ENCODE measurements at places on chromosomes 16 and 17. TPM values are rescaled to one million over a fixed set of nuclear protein-coding genes. Genes with fewer than 3 reads are reported as not detected.
A peak's percentile ranks its signal among the peaks of the same experiment; 100 is the strongest.

Gene NACA2
- total RNA-seq = not detected

- no peak for DNase-seq
- no peaks in the 10 kb centered on the region for H3K36me3 ChIP-seq
- H3K4me3 ChIP-seq = no peak overlapping the region
These were observed 79.7 kb downstream of the KSR1 start for GRCh38 chr17:27535975-27536374.

DNA sequence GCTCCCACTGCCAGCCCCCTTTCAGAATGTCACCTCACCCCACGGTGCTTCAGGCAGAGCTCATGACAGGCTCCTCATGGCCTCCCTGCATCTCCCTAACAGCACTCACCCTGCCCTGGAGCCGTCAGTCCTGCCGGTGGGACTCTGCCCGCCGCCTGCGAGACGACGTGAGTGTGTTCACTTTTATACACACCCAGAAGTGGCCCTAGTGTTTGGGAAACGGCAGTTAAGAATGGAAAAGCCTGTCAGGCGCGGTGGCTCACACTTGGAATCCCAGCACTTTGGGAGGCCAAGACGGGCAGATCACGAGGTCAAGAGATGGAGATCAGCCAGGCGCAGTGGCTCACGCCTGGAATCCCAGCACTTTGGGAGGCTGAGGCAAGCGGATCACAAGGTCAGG is 12.3 kb upstream of the CYTH1 start:
- no peak overlapping the region for H3K4me3 ChIP-seq
- peaks cover 60% of the 10 kb centered on the region for H3K36me3 ChIP-seq
- no peak overlapping the region for H3K27ac ChIP-seq
- DNase-seq = no peak

Gene BCKDK
- total RNA-seq = 62.8 TPM

Gene PPP1R27
- not detected for total RNA-seq

GRCh38 chr16:27920391-27920891 is 143.1 kb downstream of the GSG1L start:
- H3K36me3 ChIP-seq = no peaks in the 10 kb centered on the region
- H3K27ac ChIP-seq = no peak overlapping the region
- H3K4me1 ChIP-seq = no peaks in the 10 kb centered on the region
- no peak overlapping the region for H3K4me3 ChIP-seq
- DNase-seq = no peak

DNA sequence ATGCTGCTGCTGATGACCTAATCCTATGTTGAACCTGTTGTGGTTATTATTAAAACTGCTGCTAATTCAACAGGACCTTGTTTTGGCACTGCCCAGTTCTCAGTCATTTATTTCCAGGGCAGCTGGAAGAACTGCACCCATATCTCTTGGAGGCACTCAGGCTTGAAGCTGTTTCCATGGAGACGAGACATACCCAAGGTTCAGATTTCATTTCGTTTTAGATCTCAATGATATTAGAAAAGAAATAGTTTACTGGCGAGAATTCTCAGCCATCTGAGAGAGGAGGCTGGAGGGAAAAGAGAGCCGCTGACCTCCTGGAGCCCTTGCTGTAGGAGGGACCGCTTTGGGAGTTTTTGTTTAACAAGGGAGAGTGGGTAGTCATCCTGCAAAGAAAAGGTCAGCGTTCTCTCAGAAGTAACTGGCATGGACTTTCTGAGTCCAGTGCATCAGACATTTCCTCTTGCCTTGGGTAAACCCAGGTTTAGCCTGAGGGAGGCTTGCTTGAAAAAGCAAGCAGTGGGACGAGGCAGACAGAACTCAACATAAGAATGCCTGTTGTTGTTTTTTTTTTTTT is 75.4 kb downstream of the YPEL2 start:
- no peaks in the 10 kb centered on the region for H3K27me3 ChIP-seq
- peaks cover 24% of the 10 kb centered on the region for H3K4me1 ChIP-seq
- H3K36me3 ChIP-seq = peaks cover 46% of the 10 kb centered on the region
- peak overlapping the region; percentile 64 for H3K27ac ChIP-seq
- DNase-seq = no peak

DNA sequence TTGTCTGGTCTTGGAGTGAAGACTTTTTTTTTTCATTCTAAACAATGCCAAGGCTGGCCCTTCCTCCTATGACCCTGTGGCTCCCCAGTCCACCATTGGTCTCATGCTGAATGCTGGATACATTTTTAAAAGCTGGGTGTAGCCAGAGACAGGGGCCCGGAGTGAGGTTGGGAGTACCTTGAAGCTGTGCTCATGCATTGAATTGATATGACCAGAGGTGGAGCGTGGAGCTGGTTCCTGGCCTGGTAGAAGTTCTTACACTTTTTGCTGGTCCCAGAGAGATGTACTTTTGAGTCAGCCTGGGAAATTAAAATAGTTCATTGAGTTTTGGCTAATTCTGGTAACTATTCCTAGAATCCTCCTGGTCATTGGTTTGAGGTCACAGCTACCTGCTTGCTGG is 83.6 kb downstream of the CMIP start:
- H3K36me3 ChIP-seq = no peaks in the 10 kb centered on the region
- H3K4me1 ChIP-seq = peaks cover 16% of the 10 kb centered on the region
- H3K27ac ChIP-seq = no peak overlapping the region
- no peak overlapping the region for H3K4me3 ChIP-seq
- no peak for DNase-seq

DNA sequence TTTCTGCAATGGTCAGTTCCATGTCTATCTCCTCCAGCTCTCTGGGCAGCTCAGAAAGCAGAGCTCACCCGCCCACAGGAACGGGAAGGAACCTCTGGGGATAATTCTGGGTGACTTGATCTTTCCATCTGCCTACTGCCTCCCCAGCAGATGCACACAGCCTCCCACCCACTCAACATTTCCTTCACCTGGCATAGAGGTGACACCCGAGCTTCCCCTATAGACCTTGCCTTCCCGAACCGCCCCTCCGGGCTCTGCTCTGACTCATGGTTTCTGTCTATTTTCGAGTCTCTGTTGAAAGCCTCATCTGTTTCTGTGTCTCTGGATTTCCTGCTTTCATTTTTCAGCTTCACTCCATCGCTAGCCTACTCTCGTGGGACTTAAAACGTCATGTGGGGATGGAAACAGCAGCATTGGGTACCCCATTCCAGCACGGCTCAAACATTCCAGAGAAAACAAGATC is 11.4 kb downstream of the GGA3 start:
- H3K27me3 ChIP-seq = no peaks in the 10 kb centered on the region
- no peak for DNase-seq
- peak overlapping the region; percentile 77 for H3K27ac ChIP-seq
- peaks cover 27% of the 10 kb centered on the region for H3K4me1 ChIP-seq
- peaks cover 30% of the 10 kb centered on the region for H3K36me3 ChIP-seq

DNA sequence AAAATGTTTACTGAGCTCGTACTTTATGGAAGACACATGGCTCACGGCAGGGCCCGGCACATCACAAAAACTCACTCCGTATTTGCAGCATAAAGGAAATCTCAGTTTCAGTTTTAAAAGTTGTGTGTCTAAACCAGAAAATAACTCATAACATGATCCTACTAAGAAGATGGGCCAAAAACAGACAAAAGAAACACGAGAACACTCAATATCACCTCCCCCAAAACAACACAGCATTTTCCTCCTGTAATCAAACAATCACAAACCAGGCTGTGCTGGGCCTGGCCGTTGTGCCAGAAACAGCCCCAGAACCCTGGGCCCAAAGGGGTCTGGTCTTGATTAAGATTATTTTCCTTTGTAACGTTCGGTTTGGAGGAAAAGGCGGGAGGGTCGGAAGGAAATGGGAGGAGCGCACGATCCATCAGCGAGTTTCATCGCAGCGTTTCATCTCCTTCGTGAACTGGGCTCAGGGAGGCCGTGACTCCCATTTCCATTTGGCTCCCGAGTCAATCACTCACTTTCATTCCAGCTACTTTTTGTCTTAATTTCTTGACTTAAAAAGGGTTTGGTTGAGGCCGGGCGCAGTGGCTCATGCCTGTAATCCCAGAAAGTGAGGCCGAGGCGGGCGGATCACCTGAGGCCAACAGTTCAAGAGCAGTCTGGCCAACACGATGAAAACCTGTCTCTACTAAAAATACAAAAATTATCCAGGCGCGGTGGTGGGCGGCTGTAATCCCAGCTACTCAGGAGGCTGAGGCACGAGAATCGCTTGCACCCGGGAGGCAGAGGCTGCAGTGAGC is 61.4 kb downstream of the NXN start:
- H3K27ac ChIP-seq = peak overlapping the region; percentile 74
- H3K4me3 ChIP-seq = peak overlapping the region; percentile 4
- H3K27me3 ChIP-seq = no peaks in the 10 kb centered on the region
- H3K4me1 ChIP-seq = peaks cover 43% of the 10 kb centered on the region

GRCh38 chr16:26598061-26598460 is 468.7 kb upstream of the C16orf82 start:
- H3K4me3 ChIP-seq = no peak overlapping the region
- no peak for DNase-seq
- H3K4me1 ChIP-seq = no peaks in the 10 kb centered on the region
- no peaks in the 10 kb centered on the region for H3K27me3 ChIP-seq
- no peaks in the 10 kb centered on the region for H3K36me3 ChIP-seq

- no peaks in the 10 kb centered on the region for H3K36me3 ChIP-seq
- no peak overlapping the region for H3K4me3 ChIP-seq
- DNase-seq = no peak
- no peak overlapping the region for H3K27ac ChIP-seq
- H3K4me1 ChIP-seq = peaks cover 15% of the 10 kb centered on the region
These were observed 22.1 kb downstream of the MPP3 start for GRCh38 chr17:43810823-43811222.

DNA sequence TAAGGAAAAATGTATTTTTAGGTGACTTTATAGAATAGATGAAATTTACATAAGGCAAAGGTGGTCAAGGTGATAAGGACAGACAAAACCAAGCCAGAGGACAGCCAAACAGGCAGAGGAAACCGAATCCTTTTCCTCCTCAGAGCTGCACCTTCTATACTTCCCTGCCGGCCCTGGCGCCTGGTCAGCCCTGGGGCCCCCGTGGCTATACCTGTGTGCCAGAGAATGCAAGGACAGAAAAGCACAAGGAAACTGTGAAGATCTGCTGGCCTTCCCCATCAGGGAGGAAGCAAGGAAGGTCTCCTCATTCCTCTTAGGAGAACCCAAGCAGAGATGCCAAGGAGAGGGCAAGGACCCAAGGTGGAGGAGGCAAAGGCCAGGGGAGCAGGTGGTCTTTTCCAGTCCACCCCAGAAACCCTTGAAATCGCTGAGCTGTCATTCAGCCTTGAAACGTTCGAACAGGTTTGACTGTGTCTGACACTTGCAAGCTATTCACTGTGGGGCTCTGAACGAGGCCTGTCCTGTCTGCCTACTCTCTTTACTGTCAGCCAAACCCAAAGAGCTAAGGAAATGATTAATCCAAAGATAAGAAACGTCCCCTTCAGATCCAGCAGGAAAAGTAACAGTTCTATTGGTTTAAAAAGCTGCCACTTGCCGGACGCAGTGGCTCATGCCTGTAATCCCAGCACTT is 114.4 kb downstream of the XYLT1 start:
- H3K4me1 ChIP-seq = peaks cover 62% of the 10 kb centered on the region
- H3K27ac ChIP-seq = no peak overlapping the region
- no peak overlapping the region for H3K4me3 ChIP-seq
- DNase-seq = no peak
- no peaks in the 10 kb centered on the region for H3K27me3 ChIP-seq

Gene LIMD2
- total RNA-seq = 7.0 TPM

- H3K4me3 ChIP-seq = no peak overlapping the region
- H3K27me3 ChIP-seq = no peaks in the 10 kb centered on the region
- peaks cover 43% of the 10 kb centered on the region for H3K4me1 ChIP-seq
- H3K36me3 ChIP-seq = no peaks in the 10 kb centered on the region
- no peak overlapping the region for H3K27ac ChIP-seq
- DNase-seq = no peak
These were observed 29.0 kb downstream of the SPAG9 start for GRCh38 chr17:51091635-51092034.

- no peaks in the 10 kb centered on the region for H3K4me1 ChIP-seq
- H3K27me3 ChIP-seq = no peaks in the 10 kb centered on the region
- no peaks in the 10 kb centered on the region for H3K36me3 ChIP-seq
- DNase-seq = no peak
- H3K27ac ChIP-seq = no peak overlapping the region
These were observed 1171.0 kb upstream of the GOT2 start for GRCh38 chr16:59905131-59905530.

Measured in heart right ventricle (tissue), 16 donors.